Activated CD8-positive, alpha-beta T cell treated with anti-CD3 and anti-CD28 coated beads for 36 hours (primary cell): ENCODE measurements at places on chromosomes 7 and 10. TPM values are rescaled to one million over a fixed set of nuclear protein-coding genes. Genes with fewer than 3 reads are reported as not detected.

LIPM gene
- not detected for total RNA-seq

PDCD4 gene
- 190 TPM for total RNA-seq

FRMPD2 gene
- total RNA-seq = not detected

CTNNA3 gene
- not detected for total RNA-seq

MRLN gene
- not detected for total RNA-seq

ZNF212 gene
- 10.5 TPM for total RNA-seq

SPDYE5 gene
- not detected for total RNA-seq

ABCB1 gene
- 8.9 TPM for total RNA-seq

SORCS3 gene
- not detected for total RNA-seq

FAM237B gene
- total RNA-seq = not detected

IGF2BP3 gene
- total RNA-seq = 1.1 TPM

UNCX gene
- total RNA-seq = not detected

SPDYE16 gene
- 0.23 TPM for total RNA-seq
